ENCODE measurements at places on chromosomes 12 and 14. TPM values are rescaled to one million over a fixed set of nuclear protein-coding genes. Genes with fewer than 3 reads are reported as not detected.

GRCh38 chr14:80699861-80700260 lies 241.7 kb downstream of the CEP128 start:
- DNase-seq, result no peak

DNA sequence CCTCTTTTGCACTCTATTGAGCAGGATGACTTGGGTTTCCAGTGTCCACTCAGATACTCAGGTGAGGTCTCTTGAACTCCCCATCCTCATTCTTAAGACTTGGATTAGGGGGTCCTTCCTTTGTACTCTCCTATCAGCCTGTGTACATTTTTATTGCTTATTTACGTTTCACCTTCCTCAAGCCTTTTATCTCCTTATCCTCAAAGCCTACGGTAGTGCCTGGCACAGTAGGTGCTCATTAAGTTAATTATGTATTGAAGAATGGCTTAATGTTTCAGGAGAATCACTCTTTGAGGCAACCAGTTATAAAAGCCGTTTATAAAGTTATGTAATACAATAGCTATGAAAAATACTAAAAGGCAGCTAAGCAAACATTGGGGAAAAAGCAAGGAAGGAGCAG lies 315.7 kb downstream of the NPAS3 start:
- no peak for DNase-seq

- DNase-seq, result no peak
Measured at GRCh38 chr12:16939871-16940306, 333.9 kb upstream of the LMO3 start.

- DNase-seq, result no peak
Measured at GRCh38 chr12:28800129-28800528, 348.9 kb upstream of the FAR2 start.

Gene BCL2L2
- total RNA-seq, result 37.3 TPM

Gene RGS6
- total RNA-seq, result 26.1 TPM
